NCI-H1417 treated with DMSO at 0.1 percent for 48 hours (cell line): ENCODE measurements at places on chromosomes 2 and 18.

DNA sequence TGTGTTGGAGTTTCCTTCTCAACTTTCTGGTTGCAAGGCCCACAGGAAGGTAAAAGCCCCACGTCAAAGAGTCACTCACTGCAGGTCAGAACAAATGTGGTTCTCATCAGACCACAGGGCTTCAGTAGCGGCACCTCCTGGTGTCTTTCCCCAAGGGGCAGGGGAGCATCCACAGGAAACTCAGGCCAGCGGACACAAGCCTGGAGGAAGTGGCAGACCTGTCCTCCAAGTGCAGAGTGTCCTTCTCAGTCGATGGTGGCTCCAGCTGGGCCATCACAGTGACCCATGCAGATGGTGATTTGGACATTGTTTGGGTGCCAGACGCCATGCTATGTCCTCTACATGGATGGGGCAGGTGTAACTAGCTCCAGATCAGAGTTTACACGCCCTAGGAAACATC, 84.9 kb downstream of the ACKR3 start:
- no peak for DNase-seq

DNA sequence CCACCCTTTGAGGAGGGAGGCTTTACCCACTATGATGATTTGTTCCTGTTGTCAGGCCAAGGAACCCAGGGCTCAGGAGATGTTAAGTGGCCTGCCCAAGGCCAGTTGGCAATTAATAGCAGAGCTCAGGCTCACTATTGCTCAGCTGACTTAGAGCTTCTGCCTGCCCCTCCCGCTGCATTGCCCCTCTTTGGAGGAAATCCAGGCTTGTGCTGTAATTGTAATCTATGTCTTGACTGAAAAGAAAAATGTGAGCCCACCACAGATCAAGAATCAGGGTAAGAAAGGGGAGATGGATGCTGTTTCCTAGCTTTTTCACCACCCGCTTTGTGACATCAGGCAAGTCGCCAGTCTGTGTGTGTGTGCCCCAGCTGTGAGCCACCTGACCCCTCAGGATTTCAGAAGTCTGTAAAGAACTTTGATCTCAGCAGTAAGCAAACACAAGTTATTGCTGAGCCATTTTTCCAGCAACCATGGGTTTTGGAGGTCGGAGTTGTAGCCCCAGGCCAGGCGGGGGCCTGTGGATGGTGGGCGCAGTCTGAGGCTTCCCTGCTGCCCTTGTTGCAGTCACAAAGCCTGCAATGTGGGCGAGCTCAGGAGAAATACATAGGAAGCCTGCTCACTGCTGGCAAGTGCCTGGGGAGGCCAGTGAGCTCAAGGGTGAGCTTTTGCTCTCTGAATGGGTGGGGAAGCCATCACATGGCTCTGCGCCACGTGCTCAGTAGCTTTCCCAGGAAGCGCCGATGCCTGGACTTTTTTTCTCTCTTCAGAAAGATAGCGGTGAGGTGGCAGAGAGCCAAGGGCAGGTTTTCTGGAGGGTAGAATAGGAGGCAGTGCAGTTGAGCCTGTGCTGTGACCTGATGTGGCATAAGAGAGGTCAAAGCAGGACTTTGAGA, 6.1 kb downstream of the CABLES1 start:
- DNase-seq = no peak

DNA sequence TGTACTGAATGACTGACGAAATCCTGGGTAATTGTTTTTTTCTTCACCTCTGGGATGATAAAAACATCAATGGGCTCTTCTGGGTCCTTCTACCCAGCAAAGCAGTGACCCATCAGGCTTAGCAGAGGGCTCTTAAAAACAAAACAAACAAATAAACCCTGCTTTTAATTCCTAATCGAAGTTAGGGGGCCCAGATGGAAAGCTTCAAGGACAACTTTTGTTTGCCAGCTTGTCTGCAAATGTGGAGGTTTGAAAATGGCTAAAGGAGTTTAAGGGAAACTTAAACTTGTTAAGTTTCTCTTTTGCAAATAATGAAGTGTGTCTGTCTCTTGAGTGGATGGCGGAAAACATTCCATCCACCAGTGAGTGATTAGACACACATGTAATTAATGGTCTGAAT, 327.2 kb downstream of the SATB2 start:
- no peak for DNase-seq

DNA sequence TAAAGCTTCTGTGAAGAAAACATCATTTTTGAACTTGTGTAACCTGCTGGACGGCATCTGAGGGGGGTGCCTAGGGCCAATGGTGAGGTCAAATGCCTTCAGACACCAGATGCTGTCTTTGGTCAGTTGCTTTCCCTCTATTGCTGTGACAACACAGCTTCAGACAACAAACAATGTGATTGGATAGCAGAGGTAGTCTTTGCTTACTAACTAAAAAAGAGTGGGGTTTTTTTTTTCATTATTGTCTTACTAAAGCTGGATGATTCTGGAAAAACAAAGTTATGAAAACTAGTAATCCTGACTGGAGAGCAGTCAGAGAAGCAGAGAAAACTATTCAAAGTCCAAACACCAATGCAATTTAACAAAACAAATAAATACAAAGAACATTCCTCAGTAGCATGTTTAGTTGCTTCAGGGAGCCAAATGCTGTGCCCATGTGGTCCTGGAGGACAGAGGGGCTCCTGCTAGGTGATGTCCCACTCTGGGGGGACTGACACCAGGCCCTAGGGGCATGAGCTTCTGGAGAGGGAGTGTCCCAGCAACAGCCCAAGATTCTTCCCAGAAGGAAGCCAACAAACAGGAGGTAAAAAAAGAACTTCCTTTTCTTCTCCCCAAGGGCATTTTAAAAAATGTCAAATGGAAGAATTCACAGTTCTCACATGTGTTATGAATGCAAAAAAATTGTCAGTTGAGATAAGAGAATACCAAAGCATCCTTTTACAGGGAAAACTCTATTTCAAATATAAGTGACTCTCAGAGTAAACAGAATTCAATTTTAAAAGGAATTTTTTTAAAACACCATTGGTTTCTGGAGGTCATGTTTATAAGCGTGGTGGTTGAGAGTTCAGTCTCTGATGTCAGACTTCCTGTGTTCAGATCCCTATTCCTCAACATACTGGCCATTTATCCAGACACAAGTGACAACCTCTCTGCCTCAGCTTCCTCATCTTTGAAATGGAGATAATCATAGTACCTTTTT, 181.1 kb upstream of the PGAP1 start:
- DNase-seq = no peak

DNA sequence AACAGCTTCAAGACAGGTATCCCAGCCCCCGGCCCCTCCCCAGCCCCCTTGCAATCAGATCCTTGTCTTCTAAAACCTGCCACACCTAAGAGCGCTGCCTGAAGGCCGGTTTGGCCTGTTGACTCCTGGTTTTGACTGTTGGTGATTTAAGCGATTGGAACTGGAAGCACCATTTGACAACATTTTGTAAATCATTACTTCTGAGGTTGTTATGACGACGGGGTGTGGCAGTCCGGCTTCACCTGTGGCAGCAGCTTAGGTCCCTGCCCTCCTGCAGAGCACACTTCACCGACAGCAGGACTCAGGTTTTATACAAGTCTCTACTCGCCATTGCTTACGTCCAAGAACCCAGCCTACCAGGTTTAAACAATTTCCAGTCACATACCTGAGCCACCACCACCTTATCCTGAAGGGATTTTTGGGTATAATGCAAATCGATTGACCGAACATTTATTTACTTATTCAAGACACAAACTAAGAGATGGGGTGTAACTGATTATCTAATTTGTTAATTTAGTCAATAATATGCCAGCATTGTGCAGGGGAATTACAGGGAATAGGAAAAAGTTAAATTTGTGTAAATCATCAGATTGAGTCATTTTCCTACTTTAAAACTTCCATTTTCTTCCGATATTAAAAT, 707 bp upstream of the DGUOK start:
- no peak for DNase-seq

GRCh38 chr2:171985076-171985475, 14.7 kb upstream of the METAP1D start:
- DNase-seq = no peak

GRCh38 chr2:105377871-105378270, 21.0 kb downstream of the FHL2 start:
- no peak for DNase-seq

GRCh38 chr2:208565690-208566416, 159.3 kb downstream of the PTH2R start:
- no peak for DNase-seq

DNA sequence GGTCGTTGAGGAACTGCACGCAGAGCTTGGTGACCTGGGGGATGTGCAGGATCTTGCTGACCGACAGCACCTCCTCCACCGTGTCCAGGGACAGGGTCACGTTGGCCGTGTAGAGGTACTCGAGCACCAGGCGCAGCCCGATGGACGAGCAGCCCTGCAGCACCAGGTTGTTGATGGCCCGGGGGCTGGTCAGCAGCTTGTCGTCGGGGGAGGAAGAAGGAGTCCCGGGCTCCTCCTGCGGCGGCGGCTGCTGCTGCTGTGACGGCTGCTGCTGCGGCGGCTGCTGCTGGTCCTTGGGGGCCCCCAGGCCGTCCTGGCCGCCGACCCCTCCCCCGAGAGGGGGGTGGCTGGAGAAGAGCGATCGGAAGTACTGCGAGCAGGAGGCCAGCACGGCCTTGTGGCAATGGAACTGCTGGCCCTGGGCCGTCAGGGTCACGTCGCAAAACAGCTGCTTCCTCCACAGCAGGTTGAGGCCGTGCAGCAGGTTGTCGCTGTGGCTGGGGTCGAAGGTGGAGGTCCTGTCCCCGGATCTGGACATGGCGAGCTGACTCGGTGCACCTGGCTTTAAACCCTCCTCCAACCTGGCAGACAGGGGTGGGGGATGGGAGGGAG, 2.7 kb downstream of the KLHL14 start:
- no peak for DNase-seq

DNA sequence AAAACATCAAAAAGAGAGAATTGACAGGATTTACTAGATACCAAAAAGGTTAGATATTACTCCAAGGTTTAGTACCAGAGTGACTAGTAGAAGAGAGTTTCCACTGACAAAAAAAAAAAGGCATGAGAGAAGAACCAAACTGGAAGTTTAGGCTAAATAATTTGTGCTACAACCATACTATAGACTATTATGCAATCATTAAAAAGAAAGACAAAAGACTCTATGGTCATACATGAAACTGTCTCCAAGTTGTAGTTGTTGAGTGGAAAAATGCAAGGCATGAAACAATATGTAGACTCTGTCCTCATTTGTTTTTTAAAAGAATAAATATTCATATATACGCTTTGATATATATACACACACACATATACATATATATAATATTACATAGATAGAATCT, 1.7 kb upstream of the EXOC6B start:
- no peak for DNase-seq

GRCh38 chr2:127655209-127656073, 9.5 kb downstream of the GPR17 start:
- DNase-seq = no peak

DNA sequence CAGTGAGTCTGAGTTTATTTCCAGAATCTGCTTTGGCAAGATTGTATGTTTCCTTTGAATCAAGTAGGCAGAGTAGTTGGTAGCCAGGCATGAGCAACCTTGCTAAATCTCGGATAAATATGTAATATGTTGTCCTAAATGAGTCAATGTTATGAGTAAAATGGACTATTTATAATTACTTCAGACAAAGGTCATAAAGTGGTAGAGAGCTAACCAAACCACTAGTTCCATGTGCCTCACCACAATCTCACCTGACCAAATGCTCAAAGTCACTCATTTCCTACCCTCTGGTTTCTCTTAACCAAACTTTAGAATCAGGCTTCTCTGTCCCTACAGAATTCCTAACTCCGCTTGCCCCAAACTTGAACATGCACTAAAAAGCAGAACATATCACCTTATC, 261.2 kb upstream of the FSIP2 start:
- no peak for DNase-seq

- no peak for DNase-seq
These were observed 238.7 kb downstream of the VAPA start for GRCh38 chr18:10152475-10152874.

- no peak for DNase-seq
These were observed 610.2 kb downstream of the ZEB2 start for GRCh38 chr2:143909577-143910353.

DNA sequence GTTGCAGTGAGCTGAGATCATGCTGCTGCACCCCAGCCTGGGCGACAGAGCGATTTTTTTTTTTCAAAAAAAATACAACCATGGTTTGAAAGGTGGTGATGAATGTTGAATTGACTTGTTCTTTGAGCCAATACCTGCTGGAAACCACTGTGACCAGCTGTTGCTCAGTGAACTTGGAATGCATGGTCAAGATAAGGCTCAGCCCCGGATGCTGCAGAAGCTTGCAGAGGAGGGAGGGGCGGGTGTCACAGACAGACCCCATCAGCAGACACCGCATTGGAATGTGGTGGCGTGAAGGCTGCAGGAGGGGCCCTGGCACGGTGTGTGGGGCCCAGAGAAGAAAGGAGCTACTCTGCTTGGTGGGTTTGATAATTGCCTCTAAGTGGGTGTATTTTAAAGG, 91.6 kb downstream of the ITGB1BP1 start:
- no peak for DNase-seq

DNA sequence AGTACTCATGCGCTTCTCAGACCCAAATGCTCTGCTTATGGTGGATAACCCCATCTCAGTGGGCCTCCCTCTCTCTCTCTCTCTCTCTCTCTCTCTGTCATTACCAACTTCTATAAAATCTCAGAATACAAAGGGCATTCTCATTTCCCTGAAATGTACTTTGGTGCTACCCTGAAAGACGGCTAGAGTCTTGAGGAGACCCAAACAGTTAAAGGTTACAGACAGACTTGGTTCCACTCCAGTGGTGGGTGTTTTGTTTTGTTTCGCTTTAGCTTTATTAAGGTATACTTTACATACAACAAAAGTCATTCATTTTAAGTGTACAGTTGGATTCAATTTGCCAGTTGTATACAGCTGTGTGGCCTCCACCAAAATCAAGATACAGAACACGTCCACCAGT, 60.9 kb downstream of the BCL11A start:
- no peak for DNase-seq

DNA sequence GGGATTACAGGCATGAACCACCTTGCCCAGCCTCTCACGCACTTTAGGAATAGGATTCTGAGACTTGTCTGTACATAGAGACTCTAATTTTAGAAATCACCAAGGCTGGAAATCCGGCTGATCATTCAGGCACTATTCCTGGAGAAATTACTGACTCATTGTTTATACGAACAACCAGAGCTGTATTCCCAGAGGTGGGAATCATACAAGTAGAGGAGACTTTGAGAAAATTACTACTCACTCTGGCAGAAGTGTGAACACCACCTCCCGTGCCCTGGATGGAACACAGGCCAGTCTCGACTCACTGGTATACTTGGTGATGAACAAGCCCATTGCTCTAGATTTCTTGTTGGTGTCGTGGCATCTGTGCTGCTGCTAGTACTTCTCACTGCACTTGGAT, 5.8 kb upstream of the ADNP2 start:
- no peak for DNase-seq

- DNase-seq = peak; percentile 15
These were observed 509.7 kb downstream of the TDRD15 start for GRCh38 chr2:21633466-21633865.

GRCh38 chr2:112465382-112465781, 16.6 kb upstream of the TTL start:
- DNase-seq = no peak

- no peak for DNase-seq
These were observed 910.7 kb upstream of the FANCL start for GRCh38 chr2:59151805-59152204.

GRCh38 chr18:11955239-11956029, 25.9 kb upstream of the IMPA2 start:
- no peak for DNase-seq
